ENCODE measurements at places on chromosomes 4 and X.

GRCh38 chr4:47084795-47085194 lies 53.4 kb downstream of the GABRB1 start:
- no peak for DNase-seq

- no peak for DNase-seq
These were observed 255.2 kb downstream of the SLC39A8 start for GRCh38 chr4:102089850-102090621.

DNA sequence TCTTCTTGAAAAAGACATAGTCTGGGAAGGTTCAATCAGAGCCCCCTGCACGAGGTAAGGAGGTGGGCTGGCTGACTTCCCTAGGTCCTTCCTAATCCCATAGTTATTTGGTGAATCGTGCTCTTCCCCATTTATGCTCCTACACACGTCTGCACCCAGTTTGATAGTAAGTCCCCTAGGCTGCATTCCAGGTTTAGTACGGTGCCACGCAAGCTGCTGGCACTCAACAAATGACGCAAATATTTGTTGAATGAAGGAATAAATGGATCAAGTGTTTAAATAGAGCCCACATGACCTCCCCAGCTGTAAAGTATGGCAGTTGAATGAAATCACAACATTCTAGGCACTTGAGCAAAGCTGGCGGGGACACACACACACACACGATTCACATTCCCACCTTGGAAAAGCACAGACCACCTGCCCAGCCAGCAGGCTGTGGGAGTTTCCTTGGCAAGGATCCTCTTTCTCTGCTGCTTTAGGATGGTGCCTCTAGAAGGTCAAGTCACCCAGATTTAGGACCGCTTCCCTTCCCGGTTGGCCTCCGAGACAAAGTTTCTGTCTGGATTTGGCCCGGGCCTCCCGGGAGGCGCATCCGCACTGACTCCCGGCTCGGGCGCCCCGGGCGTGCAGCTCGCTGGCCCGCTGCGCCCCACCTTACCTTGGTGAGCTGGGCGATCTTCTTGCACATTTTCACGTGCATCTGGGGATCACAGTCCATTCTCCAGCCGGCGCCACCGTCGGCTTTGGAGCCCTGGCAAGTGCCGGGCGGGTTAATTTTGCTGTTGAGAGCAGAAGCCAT lies 721 bp downstream of the FAM184B start:
- no peak for DNase-seq

DNA sequence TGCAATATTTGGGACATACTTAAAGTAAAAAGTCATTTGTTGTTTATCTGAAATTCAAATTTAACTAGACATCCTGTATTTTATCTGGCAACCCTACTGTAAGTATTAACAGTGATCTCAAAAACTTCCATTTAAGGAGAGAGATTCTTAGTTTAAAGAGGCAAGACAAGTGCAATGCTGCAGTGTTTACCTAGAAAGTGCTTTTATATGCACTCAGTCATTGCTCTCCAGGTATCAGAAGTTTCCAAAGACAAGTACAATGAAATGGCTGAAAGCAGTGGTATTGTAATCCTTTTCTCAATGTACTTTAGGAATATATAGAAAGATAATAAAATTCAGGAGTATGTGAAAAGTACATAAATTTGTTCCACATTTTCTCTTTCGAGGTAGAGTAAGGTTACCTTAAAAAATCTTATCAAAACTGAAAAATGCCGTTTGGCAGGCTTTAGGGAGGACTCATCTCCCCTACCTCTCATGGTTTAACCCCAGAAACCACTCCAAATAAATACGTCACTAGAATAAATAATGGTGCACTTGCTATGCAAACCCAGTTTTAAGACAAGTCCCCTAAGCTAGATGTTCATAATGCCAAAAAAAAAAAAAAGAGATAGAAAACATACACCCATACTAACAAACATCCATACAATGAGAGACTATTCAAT lies 45.7 kb downstream of the ELF2 start:
- no peak for DNase-seq

DNA sequence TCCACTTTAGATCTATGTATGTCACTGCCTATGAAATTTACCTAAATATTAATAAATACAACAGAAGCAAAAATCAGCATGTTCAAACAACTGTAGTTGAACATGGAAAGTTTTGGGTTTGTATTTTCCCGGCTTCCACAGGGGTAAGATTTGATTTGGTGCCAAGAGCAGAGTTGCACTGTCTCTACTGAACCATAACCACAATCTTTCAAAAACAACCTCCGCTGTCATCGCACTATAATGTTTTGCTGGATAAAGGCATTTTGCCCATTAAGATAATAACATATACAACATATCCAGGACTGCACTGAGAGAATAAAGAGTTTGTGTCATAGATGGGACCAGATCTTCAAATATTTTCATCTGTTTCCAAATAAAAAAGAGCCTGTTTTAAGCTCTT lies 94.9 kb downstream of the TENM3 start:
- no peak for DNase-seq

DNA sequence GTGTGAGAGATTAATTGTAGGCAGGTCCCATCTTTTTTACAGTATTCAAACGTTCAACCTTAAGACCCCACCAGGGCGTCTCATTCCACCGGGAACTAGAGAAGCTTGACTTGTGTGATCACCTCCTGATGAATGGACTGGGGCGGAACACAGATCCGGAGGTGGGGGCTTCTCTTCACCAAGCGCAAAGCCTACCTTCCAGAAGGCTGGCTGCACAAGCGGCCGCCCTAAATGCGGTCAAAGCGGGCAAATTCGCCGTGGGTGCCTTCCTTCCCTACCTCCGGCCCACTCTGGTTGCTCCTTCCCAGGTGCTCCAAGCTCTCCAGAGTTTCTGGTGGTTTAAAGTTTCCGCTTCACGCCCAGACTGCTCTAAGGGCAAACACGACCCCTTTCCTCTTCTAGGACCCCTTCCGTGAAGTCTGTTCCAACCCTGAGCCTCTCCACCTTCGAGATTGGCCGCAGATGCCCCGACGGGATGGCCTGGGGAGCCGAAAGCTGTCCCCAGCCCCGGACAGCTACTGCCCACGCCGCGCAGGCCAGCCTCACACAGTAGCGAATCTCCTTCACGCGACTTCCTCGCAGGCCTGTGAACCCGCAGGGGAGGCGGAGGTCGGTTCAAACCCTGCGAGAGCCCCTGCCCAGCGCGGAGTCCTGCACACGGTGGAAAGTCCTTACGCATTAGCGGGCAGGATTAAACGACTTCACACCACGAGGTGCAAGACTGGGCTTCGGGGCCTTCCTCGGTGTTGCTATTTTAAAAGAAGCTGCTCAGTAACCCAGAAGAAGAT lies 1.6 kb upstream of the WWC2 start:
- no peak for DNase-seq

DNA sequence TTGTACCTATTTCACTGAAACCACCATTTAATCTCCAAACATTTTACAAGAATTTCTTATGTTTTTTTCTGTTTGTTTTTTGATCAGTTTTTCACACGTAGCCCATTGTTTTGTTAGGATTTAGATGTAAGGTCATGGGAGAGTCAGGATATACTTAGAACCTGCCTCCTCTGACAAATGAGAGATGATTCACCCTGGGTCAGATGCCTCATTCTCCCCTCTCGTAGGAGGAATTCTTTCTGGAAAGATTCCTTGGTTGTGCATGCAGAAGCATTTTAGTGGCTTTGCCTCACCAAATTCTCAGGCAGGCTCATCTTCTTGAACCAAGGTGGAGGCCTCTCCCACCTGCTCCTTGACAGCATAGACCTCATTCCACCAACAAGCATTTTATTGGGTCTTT lies 599.3 kb downstream of the SPRY1 start:
- DNase-seq, result no peak

- peak; percentile 35 for DNase-seq
These were observed 61.1 kb downstream of the FBXO8 start for GRCh38 chr4:174222266-174222872.

GRCh38 chr4:53233114-53233795 lies 132.6 kb downstream of the SCFD2 start:
- DNase-seq, result no peak

GRCh38 chr4:126727461-126727860 lies 905.3 kb upstream of the INTU start:
- no peak for DNase-seq

DNA sequence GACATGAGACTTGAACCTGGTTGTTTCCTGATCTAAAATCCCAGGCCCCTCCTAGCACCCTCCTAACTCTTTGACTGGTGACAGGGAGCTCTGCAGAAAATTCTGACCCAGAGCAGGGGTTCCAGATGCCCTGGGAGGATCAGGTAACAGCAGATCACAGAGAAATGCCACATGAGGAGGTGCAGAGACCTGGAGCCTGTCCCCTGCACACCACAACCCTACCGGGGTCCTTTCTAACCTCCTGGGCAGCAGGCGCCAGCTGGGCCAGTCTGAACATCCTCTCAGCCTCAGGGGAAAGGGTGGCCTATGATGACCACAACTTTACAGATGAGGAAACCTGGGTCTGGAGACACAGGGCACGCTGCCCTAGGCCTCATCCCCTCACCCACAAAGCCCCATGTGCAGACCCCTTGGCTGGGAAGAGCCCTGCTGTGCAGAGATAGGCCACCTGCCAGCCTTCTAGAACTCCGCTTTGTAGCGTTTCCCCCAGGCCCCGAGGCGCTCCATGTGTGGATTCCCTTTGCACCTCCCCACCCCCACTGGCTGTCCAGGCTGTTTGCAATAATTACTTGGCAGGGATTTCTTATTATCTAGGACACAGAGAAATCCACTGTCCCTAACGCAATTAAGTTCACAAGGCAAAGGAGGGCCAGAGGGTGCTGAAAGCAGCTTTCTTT lies 36.5 kb downstream of the WDR1 start:
- DNase-seq, result no peak

- no peak for DNase-seq
These were observed 182.5 kb upstream of the NPY2R start for GRCh38 chr4:155025762-155026457.

DNA sequence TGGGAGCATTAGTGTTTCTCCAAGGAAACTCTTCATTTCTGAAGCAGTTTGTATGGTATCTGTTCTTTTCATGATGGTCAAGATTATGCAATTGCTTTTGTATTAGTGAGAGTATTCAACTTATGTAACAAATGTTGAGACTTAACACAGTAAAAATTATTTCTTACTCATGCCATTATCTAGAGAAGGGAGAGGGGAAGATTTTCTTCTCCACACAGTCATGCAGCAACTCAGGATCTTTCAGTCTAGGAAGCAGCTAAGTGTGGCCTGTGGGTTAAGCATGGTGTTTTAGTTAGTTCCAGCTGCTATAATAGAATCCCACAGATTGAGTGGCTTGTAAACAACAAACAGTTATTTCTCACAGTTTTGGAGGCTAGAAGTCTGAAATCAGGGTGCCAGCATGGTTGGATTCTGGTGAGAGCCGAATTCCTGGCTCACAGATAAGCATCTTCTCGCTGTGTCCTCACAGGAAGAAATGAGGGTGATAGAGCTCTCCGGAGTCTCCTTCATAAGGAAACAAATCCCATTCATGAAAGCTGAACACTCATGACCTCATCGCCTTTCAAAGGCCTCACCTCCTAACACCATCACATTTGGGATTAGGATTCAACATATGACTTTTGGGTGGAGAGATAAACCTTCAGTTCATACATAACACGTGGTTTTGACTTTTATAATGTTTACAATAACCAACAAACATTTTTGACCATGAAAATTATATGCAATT lies 101.2 kb downstream of the FRMPD4 start:
- DNase-seq, result no peak

DNA sequence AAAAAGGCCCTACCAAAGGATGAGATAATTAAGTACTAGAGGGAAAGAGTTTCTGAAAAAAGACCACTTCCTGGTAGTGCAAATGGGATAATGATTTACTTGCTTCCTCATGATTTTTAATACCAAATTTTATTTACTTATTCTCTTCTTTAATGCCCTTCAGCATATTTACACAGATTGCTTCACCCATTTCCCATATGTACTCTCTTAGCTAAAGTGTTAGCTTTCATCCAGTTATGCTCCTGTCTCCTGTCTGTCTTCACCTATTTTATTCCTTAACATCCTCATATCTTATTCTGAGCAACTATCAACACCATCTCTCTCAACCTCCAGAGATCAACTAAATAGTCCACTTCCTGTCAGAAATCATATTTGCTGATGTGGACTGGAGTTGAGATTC lies 183.2 kb upstream of the HS3ST1 start:
- no peak for DNase-seq

- no peak for DNase-seq
These were observed 80.4 kb upstream of the GPC4 start for GRCh38 chrX:133495464-133496391.

DNA sequence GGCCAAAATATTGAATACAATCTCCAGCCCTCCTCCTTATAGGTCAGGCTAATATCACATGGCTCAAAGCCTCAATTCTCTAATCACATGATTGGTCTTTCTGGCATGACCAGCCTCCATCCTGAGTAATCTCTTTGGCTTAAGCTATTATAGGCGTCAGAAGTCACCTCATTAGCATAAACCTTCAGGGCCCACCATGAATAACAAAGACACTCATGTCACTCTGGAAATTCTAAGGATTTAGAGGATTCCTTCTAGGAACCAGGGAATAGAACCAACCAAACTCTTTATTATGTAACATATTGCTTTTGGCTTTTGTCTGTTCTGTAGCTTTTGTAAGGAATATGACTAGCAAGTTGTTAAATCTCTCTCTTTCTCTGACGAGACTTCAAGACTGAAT lies 109.2 kb upstream of the IGFBP7 start:
- DNase-seq, result no peak

- DNase-seq, result no peak
These were observed 48.0 kb downstream of the MAGEA9 start for GRCh38 chrX:149829751-149830191.

DNA sequence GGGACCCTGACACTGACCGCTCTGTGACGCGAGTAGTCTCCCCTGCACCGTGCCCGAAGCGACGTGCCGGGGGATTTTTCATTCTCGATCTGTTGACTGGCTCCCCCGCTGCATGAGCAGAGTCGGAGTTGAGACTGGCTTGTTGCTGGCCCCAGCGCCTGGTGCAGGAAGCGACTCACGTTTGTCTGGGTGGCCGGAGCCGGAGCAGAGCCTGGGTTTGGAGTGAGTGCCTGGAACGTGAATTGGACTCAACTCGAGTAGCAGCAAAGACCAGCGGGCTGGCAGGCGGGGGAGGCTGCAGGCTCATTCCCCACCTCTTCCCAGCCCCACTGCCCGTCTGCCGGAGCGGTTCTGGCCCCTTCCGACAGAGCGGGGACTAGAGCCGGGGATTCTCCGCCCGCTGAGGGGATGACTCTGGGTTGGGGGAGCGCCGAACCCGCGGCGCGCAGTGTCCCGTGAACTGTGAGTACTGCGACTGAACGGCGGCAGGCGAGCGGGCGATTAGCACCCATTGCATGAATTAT lies 554 bp downstream of the PCDH7 start:
- DNase-seq, result no peak

GRCh38 chr4:4752576-4753401 lies 106.7 kb upstream of the MSX1 start:
- no peak for DNase-seq

DNA sequence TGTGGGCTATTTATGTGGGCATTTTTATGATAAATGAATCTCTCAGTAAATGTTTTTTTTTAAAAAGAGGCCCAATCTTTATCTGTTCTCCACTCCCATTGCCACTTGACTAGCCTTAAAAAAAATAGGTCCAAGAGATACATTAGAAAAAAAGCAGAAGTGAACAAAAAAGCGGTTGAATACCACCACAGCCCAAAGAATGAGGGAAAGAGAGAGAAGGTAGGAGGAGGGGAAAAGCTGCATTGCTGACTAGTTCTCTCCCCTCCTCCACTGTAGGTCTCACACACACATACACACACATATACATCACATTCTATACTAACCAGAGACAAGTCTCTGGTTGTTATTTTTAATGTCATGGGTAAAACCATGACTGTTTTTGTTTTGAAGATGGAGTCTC lies 95.8 kb upstream of the IL13RA1 start:
- peak; percentile 65 for DNase-seq

GRCh38 chr4:77711469-77711868 lies 105.8 kb downstream of the CXCL13 start:
- DNase-seq, result no peak

Data from AML-193 (cell line).